ENCODE measurements at places on chromosomes 2 and 18.

DNA sequence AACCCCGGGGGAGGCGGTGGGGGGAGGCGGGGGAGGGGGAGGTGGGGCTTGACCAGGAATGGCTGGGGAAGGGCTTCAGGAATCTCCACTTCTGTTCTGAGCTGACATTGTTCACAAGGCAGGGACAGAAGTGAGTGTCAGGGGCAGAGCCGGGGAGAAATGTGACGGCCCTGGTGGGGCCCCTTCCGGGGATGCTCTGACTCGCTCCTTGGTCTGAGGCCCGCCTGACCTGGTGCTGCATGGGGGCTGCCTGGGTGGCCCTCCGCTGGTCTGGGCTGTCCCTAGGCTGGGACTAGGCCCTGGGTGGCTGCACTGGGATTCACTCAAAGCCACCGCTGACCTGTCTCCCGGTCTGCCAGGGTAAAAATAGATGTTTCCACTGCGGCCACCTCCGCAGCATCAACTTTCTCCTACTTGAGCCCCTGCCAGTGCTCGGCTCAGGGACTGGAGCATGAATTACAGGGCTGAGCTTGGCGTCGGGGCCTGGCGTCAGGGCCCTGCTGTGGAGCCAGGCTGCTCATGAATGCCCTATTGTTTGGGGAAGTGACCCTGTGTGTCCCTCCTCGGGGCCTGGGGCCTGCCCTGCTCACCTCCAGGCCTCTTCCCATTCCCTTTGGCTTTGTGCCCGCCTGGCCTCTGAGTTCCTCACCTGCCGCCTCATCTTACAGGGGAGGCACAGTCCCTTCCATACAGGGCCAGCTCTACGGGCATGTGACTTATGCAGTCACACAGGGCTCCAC lies 247.5 kb downstream of the DYSF start:
- DNase-seq: no peak

- DNase-seq: no peak
Observed at GRCh38 chr2:161373942-161374341, 42.2 kb upstream of the TBR1 start.

DNA sequence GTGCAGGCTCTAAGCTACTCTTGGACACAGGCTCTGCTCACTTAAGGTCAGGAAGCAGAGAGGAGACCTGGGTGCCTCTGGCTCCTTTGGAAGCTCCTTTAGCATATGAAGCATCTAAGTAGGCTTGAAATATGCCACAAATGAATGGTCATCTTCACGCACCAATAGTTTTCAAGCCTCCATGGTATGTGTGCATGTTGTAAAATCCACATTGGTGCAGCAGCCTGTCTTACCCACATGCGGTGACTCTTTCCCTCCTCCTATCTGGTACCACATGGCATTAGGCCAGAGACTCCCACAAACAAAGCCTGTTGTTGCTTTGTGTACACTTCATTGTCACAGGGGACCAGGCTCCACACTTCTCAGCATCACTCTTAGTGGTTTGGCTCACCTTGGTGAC lies 442.2 kb upstream of the RAB12 start:
- DNase-seq: peak; percentile 13

- no peak for DNase-seq
Observed at GRCh38 chr18:10037181-10037580, 123.4 kb downstream of the VAPA start.

DNA sequence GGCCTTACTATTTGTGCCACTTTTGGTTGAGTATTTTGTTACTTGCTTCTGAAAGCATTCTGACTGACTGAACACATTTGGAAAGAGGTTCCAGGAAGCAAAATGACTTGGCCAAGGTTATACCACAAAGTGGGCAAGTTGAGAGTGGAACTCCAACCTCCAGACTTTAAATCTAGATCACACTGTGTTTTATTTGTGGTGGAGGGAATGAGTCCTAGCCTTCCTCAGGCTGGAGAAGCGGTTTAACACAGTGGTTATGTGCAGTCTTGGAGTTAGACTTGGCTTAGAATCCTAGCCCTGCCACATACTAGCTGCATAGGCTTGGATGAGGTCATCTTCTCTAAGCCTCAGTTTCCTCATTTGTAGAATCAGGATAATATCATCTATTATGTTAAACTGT lies 33.4 kb downstream of the PLEKHM3 start:
- no peak for DNase-seq

- peak; percentile 28 for DNase-seq
Observed at GRCh38 chr2:174683392-174683759, 80.9 kb downstream of the CHRNA1 start.

Data from astrocyte of the cerebellum (primary cell).